ENCODE measurements at places on chromosomes 11 and 22.

- ATAC-seq: peak; percentile 8
Measured at GRCh38 chr11:86161837-86162236, 82.7 kb upstream of the EED start.

DNA sequence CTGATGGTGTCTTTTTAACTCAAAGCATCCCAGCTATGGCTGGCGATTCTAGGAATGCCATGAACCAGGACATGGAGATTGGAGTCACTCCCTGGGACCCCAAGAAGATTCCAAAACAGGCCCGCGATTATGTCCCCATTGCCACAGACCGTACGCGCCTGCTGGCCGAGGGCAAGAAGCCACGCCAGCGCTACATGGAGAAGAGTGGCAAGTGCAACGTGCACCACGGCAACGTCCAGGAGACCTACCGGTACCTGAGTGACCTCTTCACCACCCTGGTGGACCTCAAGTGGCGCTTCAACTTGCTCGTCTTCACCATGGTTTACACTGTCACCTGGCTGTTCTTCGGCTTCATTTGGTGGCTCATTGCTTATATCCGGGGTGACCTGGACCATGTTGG is 20.1 kb downstream of the KCNJ5 start:
- ATAC-seq: no peak

GRCh38 chr11:33089776-33090175 is 50.4 kb downstream of the TCP11L1 start:
- no peak for ATAC-seq

GRCh38 chr11:2750682-2751522 is 51.1 kb upstream of the KCNQ1OT1 start:
- ATAC-seq: no peak

DNA sequence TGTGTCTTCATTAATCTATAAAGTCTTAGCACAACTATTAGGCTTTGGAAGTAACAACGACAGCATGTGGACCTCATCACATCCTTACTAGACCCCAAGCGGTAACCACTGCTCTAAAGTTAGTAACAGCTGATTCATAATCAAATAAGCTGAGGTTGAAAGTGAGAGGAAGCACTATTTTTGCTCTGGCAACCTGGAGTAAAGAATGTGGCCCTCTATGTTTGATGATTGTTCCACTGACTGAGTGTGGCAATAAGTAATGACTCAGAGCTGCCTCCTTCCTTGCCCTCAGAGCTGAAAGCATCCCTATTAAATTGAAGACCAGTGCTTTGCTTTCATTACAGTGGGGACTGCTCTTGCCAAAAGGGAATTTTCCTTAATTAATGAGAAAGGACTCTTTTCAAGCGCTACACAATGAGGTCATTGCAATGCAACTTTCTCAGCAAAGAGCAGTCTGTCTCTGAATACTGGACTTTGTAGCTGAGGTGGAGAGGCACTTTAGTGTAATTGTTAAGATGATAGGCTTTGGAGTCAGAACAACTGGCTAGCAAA is 906.1 kb upstream of the RAG2 start:
- no peak for ATAC-seq

GRCh38 chr11:122733318-122733717 is 77.8 kb downstream of the UBASH3B start:
- ATAC-seq: no peak

DNA sequence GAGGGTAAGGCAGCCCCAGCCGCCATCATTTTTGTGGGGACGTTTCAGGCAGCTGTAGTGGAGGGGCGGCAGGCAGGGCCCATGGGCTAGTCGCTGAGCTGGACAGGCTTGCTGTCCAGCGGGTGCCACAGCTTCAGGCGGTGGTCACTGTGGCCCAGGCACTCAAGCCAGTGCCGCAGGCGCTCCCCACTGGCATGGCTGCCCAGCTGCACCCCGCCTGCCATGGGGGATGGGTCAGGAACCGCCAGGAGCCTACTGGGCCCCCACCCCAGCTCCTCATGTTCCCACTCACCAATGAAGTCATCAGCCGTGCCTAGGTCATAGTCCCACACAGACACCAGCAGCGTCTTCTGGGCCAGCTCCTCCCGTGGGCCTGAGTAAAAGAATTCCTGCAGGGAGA is 6.0 kb downstream of the NDUFV1 start:
- ATAC-seq: no peak

DNA sequence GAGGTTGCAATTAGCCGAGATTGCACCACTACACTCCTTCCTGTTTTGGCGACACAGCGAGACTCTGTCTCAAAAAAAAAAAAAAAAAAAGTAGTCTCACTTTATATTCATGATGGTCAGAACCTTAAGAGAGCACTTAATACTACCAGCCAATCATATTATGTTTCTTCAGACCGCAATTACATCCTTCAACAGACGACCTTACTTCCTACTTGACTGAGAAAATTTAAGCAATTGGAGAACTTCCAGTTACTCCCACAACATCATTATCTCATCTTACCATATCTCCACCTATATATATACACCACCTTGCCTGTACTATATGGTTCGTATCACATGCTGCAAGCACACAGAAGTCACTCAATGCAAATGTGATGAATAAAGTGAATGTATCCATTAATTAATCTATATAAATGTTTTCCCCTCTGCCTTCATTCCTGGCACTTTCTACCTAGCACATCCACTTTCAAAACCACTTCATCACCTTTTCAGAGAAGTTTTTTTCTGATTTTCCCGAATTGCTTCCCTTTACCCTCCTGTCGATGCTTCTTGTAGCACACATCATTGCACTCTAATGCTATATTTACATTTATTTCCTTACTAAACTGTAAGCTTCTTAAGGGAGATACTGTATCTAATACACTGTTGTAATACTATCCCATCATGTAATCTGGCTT is 13.8 kb downstream of the ATP5MG start:
- no peak for ATAC-seq

DNA sequence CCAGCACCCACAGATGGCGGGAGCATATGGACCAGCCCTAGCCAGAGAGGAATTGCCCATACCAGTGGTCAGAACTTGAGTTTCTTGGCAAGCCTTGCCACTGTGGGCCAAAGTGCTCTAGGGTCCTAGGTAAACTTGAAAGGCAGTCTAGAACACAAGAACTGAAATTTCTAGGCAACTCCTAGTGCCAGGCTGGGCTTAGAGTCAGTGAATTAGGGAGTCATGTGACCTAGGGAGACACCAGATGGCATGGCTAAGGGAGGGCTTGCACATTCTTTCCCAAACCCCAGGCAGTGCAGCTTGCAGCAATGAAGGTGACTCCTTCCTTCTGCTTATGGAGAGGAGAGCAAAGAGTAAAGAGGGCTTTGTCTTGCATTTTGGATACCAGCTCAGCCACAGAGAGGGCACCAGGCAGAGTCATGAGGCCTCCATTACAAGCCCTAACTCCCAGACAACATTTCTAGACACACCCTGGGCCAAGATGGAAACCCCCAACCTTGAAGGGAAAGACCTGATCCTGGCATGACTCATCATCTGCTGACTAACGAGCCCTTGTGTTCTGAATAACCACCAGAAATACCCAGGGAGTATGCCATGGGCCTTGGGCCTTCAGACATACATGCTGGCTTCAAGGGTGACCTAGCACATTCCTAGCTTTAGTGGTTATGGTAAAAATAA is 19.2 kb upstream of the OR56A3 start:
- no peak for ATAC-seq

DNA sequence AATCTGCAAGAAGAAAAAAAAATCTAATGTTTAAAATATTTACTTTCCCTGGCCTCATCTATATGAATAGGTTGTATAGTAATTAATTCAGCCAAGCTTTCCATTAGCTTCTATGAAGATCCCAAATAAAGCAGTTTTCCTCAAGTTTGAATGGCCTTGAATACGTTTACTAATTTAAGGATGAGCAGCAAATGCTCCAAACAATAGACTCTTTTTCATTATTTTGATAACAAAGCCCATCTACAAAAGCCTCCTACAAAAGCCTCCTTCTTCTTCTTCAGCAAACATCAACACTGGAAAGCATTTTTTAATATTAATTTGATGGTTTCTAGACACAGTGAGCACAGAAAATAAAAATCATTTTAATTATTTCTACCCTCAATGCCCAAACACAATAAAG is 1130.3 kb upstream of the CNTN5 start:
- no peak for ATAC-seq

GRCh38 chr22:38631724-38632123 is 24.5 kb downstream of the FAM227A start:
- no peak for ATAC-seq

DNA sequence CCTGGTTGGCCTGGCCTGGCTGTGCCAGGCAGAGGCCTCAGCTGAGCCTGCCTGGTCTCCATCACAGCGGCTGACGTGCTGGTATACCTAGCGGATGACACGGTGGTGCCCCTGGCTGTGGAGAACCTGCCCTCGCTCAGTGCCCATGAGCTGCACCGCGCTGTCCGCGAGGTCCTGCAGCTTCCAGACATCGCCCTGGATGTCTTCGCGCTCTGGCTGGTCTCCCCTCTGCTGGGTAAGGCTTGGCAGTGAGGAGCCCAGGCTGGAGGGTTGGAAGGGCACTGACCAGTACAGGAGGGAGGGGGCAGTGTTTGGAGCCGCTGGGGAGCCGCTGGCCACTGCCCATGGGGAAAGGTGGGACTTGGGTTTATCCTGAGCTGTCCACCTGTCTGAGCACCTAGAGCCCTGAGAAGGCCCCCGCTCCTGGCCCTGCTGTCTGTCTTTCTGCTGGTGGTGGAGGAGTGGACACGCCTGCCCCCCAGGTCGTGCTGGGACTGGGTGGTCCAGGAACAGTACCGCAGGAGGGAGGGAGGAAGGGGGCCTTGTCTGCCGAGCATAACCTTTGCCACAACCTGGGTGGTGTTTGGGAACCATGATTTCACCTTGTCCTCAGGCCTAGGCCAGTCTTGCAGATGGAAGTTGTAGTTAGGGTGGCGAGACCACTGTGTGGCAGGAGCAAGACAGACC is 3.0 kb downstream of the FRMD8 start:
- no peak for ATAC-seq

DNA sequence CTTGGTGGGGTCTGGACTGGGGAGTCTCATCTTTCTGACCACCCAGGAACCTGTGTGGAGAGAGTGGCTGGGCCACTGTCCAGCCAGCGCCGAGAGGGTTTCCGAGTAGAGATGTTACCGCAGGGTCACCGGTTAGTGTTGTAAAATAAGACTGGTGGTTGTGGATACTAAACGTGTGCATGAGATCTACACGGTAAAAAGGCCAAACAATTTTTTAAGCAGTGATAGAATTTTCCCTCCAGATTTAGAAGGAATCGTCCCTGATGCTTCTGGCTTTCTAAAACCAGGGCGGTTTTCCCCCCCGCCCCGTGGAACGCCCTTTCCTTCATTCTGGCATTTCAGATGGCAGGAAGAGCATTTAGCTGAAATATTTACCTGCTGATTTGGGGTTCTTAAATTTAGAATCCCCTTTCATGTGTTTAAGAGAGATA is 72.6 kb upstream of the PPARA start:
- ATAC-seq: no peak

DNA sequence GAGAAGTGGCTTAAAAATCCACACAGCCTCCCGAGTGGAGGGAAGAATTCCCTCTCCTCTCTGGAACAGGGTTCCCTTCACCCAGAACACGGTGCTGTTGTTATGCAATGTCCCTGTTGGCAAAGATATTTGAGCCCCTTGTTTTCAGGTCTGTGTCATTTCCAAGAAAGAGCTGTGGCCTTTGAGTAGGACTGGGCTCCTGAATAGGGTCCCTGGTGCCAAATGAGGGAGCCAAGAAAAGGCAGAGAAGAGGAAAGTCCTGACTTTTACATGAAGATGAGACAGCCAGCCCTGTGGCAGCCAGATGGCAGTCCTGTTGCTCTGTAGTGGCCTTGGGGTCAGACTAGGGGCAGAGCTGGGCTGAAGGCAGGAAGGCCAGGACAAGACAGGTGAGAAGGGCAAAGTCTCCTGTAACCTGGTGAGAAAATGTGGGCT is 51.2 kb upstream of the ELF5 start:
- ATAC-seq: no peak

DNA sequence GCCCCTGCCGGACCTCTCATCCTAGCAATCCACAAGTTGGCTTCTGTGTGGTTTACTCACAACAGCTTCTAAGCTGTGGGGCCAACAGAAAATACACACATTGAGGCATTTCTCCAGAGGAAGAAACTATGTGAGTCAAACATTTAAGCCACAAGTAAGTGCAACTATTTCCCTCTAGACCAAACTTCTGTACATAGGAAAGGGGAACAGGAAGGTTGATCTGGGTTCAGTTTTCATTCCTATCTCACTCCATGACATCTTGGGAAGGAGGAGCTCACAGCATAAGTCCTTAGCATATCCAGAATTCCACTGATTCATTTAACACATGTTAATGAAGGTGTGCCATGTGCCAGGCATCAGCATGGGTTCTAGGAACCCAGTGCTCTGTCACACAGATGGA is 72.8 kb upstream of the PICALM start:
- ATAC-seq: no peak

- ATAC-seq: no peak
Measured at GRCh38 chr22:46830841-46831240, 68.4 kb downstream of the TBC1D22A start.

DNA sequence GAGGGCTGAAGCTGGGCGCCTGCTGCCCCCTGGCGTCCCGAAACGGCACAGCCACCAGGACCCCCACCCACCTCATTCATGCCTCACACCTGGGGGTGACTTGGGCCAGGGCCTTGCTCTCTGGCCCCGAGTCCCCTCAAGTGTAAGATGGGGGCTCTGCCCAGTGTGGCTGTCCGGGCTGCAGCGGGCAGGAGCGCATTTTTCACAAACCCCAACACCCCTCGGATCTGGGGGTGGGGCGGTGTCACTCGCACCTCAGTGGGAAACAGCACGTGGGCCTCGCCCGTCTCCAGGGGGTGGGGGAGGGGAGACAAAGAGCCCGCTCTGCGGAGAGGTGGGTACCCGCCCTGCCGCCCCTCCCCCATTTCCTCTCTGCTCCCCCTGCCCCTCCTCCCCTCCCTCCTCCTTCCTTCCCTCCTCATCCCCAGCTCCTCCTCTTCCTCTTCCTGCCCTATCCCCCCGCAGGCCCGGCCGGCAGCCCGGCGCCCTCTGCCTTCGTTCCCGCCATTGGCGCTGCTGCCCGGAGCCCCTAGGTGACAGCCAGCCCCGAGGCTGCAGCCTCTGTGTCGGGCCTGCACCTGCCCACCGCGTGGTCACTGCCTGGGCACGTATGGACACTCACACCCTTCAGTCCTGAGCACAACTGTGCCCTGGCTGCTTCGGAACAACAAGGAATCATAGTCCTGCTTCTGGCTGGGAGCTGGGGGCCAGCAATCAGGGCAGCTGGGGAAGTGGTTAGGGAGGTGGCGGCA is 6.8 kb upstream of the CDKN1C start:
- peak; percentile 16 for ATAC-seq

GRCh38 chr11:3616721-3617460 is 24.9 kb downstream of the ART5 start:
- no peak for ATAC-seq

- ATAC-seq: no peak
Measured at GRCh38 chr11:32779136-32779535, 15.3 kb downstream of the CCDC73 start.

GRCh38 chr11:132961453-132961852 is 570.8 kb downstream of the OPCML start:
- ATAC-seq: no peak

DNA sequence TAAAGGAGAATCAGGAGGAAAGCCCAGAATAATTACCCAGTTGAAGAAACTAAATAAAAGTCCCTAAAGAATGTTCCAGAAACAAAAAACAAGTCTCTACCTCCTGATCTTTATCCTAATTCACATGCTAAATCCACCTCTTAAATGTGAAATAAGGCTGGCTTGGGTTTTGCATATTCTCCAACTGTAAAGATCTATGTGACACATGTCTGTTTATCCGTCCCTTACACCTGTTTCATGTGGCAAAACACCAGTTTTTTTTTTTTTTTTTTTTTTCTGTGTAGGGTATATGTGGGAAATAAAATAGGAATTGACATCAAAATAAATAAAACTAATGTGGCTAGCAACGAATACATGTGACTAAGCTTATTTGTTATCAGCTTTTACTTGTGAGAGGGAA is 70.5 kb downstream of the NARS2 start:
- no peak for ATAC-seq

Measured in gastroesophageal sphincter (tissue), 4 donors.